ENCODE measurements at places on chromosomes 1 and 21. TPM values are rescaled to one million over a fixed set of nuclear protein-coding genes. Genes with fewer than 3 reads are reported as not detected.

The SYNC gene
- 14.7 TPM for total RNA-seq

The EFNA3 gene
- total RNA-seq: 1.3 TPM

The S100A3 gene
- total RNA-seq: 0.38 TPM

The IQGAP3 gene
- total RNA-seq: 12.8 TPM

The NCAM2 gene
- 0.38 TPM for total RNA-seq

The PIGR gene
- total RNA-seq: not detected

The PATJ gene
- 4.9 TPM for total RNA-seq

The ZNF683 gene
- total RNA-seq: not detected

The NBPF19 gene
- total RNA-seq: 1.8 TPM

The UBASH3A gene
- not detected for total RNA-seq
